Upper lobe of left lung (tissue), 6 donors: ENCODE measurements at places on chromosomes 2 and 18. TPM values are rescaled to one million over a fixed set of nuclear protein-coding genes. Genes with fewer than 3 reads are reported as not detected.

Gene LIMS3
- total RNA-seq: not detected

DNA sequence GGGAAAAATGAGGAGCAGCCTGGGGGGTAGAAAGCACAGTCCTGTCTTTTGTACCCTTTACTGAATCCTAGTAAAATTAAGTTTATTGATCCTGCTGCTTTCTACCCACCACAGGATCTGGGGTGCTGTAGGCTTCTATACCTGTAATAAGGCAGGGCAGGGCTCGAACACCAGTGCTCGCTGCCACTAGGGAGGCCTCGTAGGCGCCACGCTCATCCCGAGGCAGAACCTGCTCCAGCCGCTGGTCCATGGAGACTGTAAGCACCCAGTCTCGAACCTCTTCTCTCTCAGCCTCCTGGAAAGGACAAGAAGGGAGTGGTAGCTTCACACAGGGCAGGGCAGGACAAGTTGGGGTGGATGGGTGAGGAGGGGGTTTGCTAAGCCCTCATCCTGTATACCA lies 3.0 kb downstream of the KRTCAP3 start:
- no peak for DNase-seq

DNA sequence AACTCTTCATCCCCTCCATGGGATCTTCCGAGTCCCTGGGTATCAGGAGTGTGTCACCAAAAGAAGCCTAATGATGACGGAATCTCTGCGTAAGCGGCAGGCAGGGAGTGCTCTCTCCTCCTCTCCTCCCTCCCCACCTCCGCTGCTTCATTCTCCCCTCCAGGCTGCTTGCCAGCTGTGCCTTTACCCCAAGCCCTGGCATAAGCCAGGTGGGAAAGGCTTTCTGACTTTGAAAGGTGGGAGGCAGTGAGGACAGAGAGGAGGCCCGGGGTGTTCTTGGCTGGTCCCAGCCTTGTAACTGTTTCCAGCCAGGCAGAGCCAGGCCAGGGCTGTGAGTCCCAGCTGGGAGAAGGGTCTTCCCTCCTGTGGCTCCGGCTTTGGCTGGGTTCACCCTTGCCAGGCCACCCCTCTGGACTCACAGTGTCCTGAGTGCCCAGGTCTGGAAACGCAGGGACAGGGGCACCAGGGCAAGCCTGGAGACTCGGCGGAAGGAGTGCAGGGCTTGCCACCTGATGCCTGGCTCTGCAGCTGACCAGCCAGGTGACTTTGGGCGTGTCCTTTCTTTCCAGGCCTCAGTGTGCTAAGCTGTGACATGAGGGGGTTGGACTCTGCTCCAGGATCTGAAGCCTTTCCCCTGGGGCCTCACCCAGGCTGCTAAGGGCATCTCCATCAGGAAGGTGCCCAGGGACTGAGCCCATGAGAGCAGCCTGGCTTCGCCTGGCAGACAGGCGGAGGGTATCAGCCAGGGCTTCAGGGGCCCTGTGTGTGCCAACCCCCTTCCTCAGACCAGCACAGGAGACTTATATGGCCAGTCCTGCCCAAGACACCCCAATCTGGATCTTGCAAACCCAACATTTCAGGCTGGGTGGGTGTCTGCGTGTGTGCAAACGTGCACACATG lies 32.7 kb upstream of the HPCAL1 start:
- DNase-seq: no peak

Gene USP37
- 14.4 TPM for total RNA-seq

DNA sequence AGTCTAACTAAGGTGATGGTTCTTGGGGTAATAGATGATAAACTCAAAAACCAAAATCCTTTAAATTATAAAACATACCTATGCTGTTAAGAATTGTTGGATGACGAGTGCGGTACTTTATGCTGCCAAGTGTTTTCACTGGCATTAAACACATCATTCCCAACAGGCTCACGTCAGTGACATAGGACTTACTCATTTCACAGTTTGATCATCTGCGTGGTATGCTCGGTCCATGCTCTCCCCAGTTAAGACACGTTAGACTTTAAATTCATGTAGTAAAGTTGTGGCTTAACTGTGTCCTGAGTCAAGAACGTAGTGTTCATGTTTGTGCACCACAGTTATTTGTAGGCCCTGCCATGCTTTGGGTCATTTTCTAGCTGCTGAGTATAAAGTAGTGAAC lies 125.6 kb upstream of the MYT1L start:
- DNase-seq: no peak

DNA sequence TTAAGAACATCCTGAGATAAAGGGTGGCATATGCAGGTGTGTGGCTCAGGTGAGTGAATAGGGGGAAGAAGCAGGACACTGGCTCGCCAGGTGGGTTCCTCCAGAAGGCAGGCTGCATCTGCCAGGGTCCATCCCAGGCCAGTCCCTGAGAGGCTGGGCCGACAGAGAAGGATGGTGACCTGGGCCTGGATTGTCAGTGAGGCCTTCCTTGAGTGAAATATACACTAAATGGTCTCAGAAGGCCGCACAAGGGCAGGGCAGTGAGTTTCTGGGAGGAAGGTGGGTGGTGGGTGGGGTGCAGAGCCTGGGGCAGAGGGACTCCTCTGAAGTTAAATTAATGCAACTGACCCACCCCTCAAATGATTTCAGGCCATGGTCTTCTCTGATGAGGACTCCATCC lies 182.1 kb downstream of the ANKRD30B start:
- DNase-seq: no peak

GRCh38 chr2:223526106-223526505 lies 76.1 kb downstream of the SCG2 start:
- no peak for DNase-seq

Gene SPRED2
- total RNA-seq: 38.7 TPM

Gene ZNF396
- 4.0 TPM for total RNA-seq

DNA sequence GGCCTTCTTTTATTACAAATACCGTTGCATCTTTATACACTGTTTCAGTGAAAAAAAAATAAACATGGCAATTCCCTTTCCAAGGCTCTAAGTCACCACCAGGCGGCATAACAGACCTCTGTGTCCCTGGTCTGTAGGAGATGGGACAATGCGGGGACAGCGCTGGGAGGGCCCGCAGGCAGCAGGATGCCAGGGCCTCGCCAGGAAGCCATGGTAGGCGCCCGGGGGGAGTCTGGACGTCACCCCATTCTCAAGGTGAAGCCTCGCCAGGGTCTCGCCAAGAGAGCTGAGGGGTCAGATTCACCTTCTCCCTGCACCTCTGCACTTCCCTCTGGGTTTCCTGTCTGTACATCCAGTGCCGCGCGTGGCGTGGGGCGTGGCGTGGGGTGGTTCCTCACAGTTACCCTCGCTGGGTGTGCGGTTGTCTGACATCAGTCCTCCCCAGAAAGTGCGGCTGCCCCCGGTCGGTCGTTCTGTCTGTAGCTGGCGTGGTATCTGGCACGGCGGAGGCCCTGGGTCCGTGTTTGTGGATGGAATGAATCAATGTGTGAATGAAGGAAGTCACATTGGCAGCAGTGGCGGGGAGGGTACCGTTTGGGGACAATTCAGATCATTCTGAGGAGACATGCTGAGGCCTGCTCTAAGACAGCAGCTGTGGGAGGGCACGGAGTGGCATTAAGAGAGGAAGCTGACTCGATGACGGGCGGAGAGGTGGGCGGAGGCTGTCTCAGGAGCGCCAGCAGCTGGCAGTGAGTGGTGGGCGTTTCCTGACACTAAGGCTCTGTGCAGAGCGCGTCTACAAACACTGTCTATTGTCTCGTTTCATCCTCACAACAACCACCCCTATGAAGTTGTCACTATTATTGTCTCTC lies 46.0 kb downstream of the LRRFIP1 start:
- DNase-seq: peak; percentile 82

GRCh38 chr2:148903294-148903693 lies 28.3 kb downstream of the KIF5C start:
- no peak for DNase-seq

- no peak for DNase-seq
Observed at GRCh38 chr18:7630731-7631442, 63.8 kb downstream of the PTPRM start.

DNA sequence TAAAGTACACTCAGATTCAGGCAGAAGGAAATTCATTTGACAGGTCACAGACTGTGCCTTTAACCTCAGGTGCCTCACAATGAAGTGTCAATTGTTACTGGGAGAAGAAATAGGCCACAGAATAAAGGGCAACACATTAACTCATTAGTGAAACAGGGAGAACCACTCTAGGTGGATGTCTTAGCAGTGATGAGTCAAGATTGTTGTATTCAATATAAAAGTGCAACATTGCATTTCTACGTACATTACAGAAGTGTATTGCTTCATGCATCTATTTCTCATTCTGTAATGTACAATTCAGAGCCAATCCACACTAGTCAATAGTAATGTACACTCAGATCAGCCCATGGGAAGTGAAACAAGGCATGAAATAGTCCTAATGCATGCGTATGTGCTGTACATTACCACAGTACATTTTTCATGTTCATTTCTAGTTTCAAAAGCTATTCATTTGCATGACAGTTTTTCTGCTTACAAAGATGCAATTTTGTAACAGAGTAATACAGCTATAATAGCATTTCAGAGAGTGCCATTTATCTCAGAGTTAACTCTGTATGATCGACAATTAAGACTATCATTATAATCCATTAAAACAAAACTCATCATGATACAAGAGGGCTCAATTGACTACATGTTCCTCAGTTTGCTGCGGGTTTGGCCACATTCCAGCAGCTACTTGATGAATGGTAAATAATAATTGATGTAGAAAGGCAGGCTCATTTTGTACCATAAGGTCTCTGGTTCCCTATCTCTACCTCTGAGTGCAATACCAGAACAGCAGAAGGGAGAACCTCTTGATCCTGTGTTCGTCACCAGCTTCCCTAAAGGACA lies 12.2 kb upstream of the ARL5A start:
- no peak for DNase-seq

DNA sequence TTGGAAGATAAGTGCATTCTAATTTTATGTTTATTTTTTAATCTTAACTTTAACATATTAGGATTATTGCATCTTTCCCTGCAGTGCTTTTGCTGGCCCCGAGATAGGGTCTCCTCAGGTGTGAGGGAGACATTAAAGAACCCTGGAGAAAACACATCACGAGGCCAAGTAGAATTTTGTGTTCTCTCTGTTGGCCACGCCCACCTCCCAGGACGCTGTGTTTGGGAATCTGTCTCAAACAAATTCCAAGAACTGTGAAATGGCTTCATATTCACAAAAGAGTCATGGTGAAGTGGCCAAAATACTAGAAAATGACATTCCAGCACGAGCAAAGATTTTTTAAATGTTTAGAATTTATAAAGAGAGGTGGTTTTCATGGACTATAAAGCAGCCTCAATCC lies 27.3 kb downstream of the RNF144A start:
- DNase-seq: no peak

GRCh38 chr2:67694445-67694844 lies 297.3 kb downstream of the ETAA1 start:
- peak; percentile 25 for DNase-seq

DNA sequence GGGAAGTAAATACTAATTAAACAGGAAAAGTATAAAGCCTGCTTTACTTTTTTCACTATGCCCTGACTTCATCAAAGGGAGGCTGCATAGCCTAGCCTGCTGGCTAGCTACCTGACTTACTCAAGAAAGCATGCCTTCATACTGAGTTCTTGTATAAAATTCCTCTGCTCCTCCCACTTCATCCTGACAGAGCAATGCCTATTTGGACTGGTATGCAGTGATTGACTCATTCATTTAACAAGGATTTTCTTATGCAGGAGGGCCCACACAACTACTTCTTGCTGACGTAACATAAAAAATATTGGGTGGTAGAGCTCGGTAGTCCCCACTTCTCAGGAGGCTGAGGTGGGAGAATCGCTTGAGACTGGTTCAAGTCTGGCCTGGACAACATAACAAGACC lies 70.5 kb downstream of the PRPF40A start:
- no peak for DNase-seq

- no peak for DNase-seq
Observed at GRCh38 chr2:172282944-172283343, 144.4 kb upstream of the ITGA6 start.

DNA sequence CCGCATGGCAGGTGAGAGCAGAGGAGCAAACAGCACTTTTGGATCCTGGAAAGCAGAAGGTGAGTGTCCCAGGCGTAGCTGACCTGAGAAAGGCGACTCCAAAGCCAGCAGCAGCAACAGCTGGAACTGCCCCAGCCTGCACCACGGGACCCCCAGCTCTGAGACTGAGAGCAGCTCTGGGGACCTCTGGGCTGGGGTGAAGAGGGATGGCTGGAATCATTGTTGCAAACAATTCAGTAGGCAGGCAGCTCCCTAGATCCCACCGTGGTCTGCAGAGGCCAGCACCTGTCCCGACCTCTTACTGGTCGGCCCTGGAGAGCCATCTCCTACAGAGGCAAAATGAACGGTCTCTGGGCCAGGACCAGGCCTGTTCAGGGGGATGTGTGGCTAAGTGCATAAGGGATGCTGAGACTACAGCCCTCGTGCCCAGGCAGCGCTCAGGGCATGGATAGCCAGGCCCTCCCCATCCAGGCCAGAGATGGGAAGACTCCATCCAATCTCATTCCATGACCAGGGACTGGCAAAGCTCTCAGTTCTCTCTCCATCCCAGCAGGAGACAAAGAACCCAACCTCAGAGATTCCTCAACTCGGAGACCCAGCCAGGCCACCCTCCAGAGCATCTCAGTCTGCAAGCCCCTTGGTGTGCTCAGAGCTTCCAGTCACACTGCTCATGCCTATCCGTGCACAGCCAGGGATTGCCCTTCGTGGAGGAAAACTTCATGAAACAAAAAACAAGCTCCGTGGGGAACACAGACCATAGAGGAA lies 38.2 kb upstream of the ALPP start:
- peak; percentile 14 for DNase-seq

Gene SP5
- total RNA-seq: 1.5 TPM

Gene PJVK
- 2.0 TPM for total RNA-seq

- no peak for DNase-seq
Observed at GRCh38 chr2:237549643-237550415, 16.5 kb upstream of the PRLH start.

- DNase-seq: no peak
Observed at GRCh38 chr18:49841236-49842217, 28.2 kb upstream of the ACAA2 start.

DNA sequence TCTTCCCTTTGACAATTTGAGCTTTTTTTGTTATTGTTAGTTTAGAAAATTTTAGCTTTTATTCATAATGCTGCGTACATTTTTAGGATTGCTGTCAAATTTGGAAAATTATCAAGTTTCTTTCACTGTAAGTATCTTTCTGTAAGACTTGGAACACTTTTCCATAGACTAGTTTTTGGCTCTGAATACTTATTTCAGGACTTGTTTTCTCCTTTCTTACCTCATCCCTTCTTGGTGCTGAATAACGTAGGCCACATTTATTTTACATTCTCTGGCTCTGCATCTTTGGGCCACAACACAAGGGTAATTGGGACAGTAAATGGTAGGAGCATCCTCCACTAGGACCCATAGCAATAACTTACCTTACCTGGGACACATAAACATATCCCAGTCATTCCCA lies 85.1 kb downstream of the CCDC85A start:
- DNase-seq: no peak

Gene LHCGR
- total RNA-seq: not detected
